Aorta (tissue), 5 donors: ENCODE measurements at places on chromosomes 2 and 18.
A peak's percentile ranks its signal among the peaks of the same experiment; 100 is the strongest.

DNA sequence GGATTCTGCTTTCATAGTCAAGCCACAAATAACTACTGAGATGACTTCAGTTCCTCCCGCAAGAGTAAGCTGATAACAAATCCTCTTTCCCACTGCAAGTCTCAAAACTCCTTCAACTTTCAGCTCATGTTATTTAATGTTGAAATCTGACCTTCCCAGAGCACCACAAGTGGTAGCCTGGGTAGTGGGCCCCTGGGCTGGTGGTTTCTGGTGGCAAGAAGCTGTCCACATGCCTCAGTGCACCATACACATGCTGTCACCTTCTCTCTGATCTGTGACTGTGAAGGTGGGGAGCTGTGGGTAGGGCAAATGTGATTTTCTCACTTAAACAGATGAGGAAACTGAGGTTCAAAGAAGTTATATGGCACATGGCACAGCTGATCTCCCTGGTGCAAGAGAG, 246.1 kb upstream of the EPAS1 start:
- peaks cover 2% of the 10 kb centered on the region for H3K4me1 ChIP-seq
- H3K4me3 ChIP-seq: no peak overlapping the region

- DNase-seq: no peak
- H3K36me3 ChIP-seq: no peaks in the 10 kb centered on the region
- H3K27ac ChIP-seq: no peak overlapping the region
- H3K4me1 ChIP-seq: no peaks in the 10 kb centered on the region
- H3K27me3 ChIP-seq: no peaks in the 10 kb centered on the region
- H3K4me3 ChIP-seq: no peak overlapping the region
These were observed 18.5 kb downstream of the RBMS1 start for GRCh38 chr2:160474891-160475787.

DNA sequence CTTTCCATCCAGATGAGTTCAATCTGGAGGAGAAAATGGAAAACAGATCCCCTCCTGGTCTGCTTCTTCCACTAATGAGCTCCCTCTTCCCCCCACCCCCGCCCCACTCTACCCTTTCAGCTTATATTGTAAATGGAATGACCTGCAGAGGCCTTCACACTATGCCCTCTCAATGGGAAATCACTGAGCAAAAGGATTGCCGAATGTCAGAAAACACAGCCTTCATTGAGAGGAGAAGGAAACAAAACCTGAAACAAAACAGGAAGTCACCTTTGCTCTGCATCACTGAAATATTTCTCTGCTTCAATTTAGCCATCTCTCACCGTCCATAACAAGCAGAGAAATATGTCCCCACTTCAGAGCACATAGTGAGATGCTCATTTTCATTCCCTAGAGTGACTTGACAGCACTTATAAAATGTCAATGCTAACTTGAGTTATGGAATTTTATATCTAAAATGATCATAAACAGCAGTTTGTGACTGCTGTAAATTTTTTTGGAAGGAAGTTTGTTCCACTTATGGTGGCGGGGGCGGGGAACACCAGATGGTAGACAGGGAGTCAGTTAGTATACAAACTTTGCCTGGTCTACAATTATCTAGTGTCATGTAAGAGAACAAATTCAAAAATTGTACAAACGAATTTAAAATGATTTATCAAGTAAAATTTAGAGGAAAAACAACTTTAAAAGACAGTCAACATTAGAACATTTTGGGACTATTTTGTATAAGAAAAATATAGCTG, 1.8 kb upstream of the FRZB start:
- DNase-seq: no peak
- H3K4me1 ChIP-seq: no peaks in the 10 kb centered on the region
- no peaks in the 10 kb centered on the region for H3K36me3 ChIP-seq
- H3K27me3 ChIP-seq: no peaks in the 10 kb centered on the region
- H3K27ac ChIP-seq: no peak overlapping the region

GRCh38 chr2:235847576-235847975, 320.6 kb downstream of the GBX2 start:
- no peaks in the 10 kb centered on the region for H3K36me3 ChIP-seq
- no peaks in the 10 kb centered on the region for H3K4me1 ChIP-seq
- no peak for DNase-seq
- no peak overlapping the region for H3K4me3 ChIP-seq
- H3K27me3 ChIP-seq: no peaks in the 10 kb centered on the region

DNA sequence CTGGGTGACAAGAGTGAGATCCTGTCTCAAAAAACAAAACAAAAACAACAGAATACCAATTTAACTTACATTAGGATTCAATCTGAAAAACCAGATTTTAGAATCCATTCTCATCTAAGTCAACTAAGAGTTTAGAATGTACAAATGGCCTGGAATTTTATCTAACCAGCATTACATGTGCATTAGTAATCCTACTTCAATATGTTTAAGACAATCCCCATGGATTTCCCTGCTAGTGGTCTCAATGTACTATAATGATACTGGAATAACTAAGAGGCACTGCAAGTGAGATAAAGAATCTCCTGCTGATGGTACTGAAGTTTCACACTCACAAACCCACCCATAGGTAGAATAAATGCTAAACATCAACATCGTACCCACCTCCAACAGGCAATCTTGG, 53.9 kb upstream of the DNER start:
- DNase-seq: no peak
- H3K4me1 ChIP-seq: no peaks in the 10 kb centered on the region
- peaks cover 11% of the 10 kb centered on the region for H3K36me3 ChIP-seq
- no peak overlapping the region for H3K27ac ChIP-seq
- H3K4me3 ChIP-seq: no peak overlapping the region

DNA sequence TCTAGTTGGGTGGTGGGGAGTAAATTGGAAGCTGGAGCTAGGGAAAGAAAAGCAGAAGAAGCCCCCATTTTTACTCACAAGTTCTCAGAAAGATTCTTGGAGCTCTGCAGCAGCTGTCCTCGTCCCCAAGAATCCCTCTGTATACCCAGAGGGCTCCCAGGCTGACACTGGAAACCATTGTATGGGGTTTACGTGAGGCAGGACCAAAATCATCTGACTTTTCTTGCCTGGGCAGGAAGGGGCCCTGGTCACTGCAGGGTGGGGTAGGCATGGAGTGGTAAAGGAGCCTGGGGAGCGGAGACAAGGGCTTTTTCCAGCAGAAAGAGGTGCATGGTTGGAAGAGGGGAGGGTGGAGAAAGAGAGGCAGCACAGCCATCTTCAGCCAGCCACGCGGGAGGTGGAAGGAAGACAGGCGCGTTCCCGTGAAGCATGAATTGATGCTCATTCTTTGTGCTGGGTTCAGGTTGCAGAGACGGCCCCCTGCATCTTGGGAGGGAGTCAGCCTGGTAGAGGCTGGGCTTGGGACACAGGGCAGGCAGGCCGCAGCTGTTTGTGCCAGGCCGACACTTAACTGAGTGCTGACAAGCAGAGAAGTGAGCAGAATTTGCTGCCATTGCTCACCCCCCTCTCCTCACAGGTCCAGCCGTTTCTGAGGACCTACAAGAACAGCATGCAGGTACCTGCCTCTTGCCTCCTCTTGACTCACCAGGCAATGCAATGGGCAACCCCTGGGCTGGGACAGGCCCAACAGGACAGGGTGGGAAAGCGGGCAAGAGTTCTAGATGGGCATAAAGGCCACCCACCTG, 94.8 kb downstream of the PLB1 start:
- H3K36me3 ChIP-seq: no peaks in the 10 kb centered on the region
- no peak overlapping the region for H3K4me3 ChIP-seq
- no peaks in the 10 kb centered on the region for H3K4me1 ChIP-seq
- H3K27ac ChIP-seq: no peak overlapping the region

GRCh38 chr2:30038419-30038818, 108.4 kb upstream of the YPEL5 start:
- H3K36me3 ChIP-seq: no peaks in the 10 kb centered on the region
- DNase-seq: no peak
- H3K4me1 ChIP-seq: no peaks in the 10 kb centered on the region
- H3K4me3 ChIP-seq: no peak overlapping the region
- no peak overlapping the region for H3K27ac ChIP-seq
- peaks cover 2% of the 10 kb centered on the region for H3K27me3 ChIP-seq

DNA sequence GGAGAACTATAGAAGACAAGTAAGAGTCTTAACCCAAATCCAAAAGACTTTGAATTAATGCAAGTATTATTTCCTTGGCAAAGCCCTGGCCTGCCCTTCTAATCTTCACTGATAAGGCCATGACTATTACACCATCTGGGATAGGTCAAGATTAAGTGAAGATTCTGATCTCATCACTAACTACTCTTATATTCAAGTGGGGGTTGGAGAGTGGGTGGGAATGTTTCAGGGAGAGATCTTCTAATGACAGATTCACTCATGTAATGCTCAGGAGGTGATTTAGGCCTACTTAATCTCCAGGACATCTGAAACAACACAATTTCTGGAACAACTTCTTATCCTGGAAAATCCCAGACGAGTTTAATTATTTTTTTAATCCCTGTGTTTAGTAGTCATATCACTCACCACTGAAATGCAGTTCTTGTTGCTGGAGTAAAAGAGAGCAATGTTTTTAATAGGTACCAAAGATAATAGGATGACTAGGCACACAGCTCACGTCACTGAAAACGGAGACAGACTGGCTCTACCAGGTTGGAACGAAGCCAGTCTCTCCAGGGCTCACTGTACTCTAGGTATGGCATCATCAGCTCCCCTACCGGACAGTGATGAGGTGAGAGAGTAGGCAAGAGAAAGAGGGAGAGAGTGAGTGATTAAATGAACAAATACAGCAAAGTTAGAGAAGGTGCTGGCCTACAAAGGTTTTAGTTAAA, 133.1 kb downstream of the NCKAP5 start:
- no peak overlapping the region for H3K27ac ChIP-seq
- no peak for DNase-seq
- no peaks in the 10 kb centered on the region for H3K36me3 ChIP-seq
- no peak overlapping the region for H3K4me3 ChIP-seq

DNA sequence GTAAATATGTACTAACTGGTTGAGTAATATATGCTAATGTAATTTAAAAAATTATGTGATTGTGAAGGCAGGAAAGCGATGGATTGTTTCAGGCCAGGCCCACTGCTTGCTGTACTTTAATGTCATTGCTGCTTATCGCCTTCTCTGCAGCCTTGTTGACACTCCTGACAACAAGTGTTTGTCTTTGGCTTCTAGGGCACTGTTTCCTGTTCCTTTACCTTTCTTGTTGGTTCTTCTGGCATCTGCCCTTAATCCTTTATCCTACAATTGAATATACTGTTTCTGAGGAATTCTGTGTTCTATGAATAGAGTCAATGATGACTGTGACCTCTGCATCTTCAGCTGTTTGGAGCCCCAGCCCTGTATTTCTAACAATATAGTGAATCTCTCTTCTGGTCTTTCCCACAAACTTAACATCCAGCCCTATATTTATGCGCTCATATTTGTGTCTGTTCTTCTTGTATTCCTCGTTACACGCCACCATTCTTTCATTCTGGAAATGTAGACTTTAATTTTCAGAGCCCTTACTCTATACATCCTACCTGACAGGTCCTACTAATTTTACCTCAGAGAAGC, 17.6 kb downstream of the ACSL3 start:
- no peak overlapping the region for H3K27ac ChIP-seq
- no peak for DNase-seq
- no peaks in the 10 kb centered on the region for H3K27me3 ChIP-seq

DNA sequence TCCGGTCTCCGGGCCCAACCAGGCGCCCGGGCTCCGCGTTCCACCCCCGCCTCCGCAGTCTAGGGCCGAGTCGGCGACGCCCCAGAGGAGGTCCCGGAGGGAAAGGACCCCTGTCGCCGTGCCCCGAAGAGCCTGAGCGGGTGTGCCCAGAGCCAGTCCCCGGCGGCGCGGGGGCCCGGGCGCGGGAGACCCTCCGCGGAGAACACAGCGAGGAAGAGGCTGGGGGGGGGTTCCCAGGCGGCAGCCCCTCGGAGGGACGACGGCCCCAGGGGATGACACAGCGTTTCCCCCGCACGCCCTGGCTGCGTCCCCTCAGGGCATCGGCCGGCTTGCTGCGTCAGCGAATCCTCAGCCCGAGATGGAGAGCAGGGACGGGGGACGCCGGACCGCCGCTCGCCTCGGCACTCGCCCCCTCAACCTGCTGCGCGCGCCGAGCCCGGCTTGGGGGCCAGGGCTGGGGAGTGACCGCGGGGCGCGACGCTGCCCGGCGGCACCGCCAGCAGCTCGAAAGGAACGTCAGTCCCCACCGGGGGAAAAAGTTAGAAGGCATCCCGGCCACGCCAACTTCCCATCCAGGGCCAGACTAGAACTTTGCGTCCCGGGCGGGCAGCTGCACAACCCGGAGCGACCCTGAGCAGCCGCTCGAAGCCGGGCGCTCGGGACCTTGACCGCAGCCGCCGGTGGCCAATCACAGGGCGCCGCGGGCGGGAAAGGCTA, 711 bp downstream of the SFXN5 start:
- peak overlapping the region; percentile 60 for H3K4me3 ChIP-seq
- peak overlapping the region; percentile 49 for H3K27ac ChIP-seq
- H3K27me3 ChIP-seq: no peaks in the 10 kb centered on the region
- H3K36me3 ChIP-seq: no peaks in the 10 kb centered on the region
- H3K4me1 ChIP-seq: peaks cover 6% of the 10 kb centered on the region

- no peak for DNase-seq
- H3K4me1 ChIP-seq: no peaks in the 10 kb centered on the region
- H3K36me3 ChIP-seq: no peaks in the 10 kb centered on the region
- no peak overlapping the region for H3K27ac ChIP-seq
These were observed 12.1 kb downstream of the UPP2 start for GRCh38 chr2:158113741-158114295.

DNA sequence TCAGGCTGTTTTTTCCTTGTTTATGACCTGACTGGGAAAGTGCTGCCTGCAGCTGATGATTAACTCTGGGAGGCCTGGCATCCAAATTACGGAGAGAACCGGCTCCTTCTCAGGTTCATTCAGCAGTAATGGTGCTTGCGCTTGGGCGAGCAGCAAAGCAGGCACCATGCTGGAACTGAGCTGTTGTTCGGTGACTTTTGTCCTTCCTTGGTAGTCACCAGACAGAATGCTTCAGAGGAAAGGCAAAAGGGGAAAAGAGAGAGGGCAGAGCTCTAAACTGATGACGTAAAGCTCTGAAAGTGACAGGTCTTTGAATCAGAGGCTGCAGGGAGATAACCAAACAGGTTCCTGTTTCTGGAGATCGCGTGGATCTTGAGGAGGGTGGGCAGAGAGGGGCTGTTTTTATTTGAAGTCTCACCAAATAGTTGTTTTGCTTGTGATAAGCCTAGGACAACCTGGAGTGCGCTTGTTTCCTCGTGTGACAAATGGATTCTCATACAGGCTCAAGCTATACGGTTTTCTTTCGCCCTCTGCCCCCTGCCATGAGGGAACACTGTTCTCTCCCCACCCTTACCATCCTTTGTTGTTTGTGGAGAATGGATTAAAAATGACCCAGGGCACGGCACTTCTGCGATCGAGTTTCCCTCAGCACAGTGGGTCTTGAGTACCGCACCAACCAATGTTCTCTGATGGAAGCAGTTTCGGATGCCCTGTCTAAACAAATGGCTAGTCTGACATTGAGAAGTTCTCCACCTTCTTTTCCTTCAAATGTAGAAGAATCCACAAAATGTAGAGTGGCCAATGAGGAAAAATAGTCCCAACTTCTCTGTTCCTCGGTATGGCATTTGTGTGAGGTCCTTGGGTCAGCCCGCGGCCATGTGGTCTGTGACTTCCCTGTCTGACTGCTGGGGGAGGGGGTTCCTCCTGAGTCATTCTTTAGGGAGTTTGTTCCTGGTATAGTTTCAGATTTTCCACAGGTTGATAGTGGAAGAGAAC, 1.3 kb downstream of the RASGRP3 start:
- no peak overlapping the region for H3K4me3 ChIP-seq
- H3K4me1 ChIP-seq: no peaks in the 10 kb centered on the region
- H3K27me3 ChIP-seq: no peaks in the 10 kb centered on the region

- no peak overlapping the region for H3K4me3 ChIP-seq
- no peak overlapping the region for H3K27ac ChIP-seq
- no peaks in the 10 kb centered on the region for H3K4me1 ChIP-seq
- no peak for DNase-seq
These were observed 181.2 kb downstream of the FAM124B start for GRCh38 chr2:224220586-224221255.

GRCh38 chr2:108923736-108924579, 65.1 kb downstream of the EDAR start:
- H3K4me3 ChIP-seq: no peak overlapping the region
- no peaks in the 10 kb centered on the region for H3K36me3 ChIP-seq
- DNase-seq: peak; percentile 51
- H3K27me3 ChIP-seq: no peaks in the 10 kb centered on the region
